CD4-positive, alpha-beta T cell treated with Interferon gamma for 1 hour (primary cell): ENCODE measurements at places on chromosomes 13 and 19.

DNA sequence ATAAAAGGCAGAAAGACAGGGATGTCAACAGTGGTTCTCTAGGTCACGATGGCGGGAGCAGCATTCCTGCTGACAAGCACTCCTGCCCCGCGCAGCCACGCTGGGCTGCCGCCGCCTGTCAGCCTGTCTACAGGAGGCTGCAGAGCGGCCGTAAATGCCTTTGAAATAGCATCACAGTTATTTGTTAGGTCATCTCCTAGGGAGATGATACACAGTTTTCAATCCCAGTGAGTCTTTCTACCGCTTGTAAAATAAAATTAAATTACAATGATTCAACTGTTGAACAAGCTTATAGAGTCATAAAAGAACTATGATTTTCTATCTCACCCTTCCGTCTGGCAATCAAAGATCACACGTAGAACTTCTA, 7.3 kb upstream of the SLC7A9 start:
- no peak for DNase-seq

DNA sequence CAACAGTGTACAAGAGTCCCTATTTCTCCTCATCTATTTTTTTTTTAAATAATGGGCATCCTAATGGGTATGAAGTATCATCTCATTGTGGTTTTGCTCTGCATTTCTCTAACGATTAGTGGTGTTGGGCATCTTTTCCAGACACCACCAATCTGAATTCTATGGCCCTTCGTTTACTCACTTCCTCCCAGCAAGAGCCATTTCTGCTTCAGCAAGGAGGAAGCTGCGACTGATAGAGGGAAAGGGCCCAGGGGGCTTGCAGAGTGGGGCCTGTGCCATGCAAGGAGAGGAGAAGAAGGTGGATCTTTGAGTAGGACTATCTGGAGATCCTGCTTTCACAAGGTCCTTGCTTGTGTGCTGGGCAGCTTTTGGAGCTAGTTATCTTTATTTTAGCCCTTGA, 58.0 kb downstream of the USPL1 start:
- DNase-seq: no peak

- DNase-seq: peak; percentile 85
These were observed at the start of gene WIZ for GRCh38 chr19:15449620-15450527. TSS of gene WIZ (minus strand) at chr19:15449956. CDS start at chr19:15448307, 1,649 bp downstream.

GRCh38 chr19:29504454-29504853, 21.3 kb upstream of the VSTM2B start:
- no peak for DNase-seq

GRCh38 chr13:108146642-108147041, 68.7 kb downstream of the LIG4 start:
- no peak for DNase-seq

DNA sequence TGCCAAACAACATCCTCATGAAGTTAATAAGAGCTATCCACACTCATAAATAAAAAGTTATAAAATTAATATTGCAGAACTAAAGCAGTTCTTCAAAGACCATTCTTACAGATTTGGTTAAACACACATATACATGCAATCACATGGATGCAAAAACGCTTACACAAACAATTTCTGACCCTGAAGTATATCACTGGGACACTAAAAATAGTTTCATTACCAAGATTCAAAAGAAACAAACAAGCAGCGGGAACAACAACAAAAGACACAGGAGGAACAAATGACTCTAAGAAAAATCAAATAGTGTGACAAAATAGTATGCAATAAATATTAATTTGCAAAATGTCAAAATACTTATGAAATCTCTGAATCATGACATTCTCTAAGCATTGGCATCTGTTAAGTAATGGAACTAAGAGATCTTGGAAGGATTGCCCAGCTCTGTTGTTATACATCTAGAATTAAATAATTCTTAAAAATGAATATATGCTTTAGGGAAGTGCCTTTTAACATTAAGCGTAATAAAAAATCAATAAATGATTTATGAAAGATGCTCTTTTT, 132.2 kb downstream of the PCDH9 start:
- DNase-seq: no peak

GRCh38 chr19:49205114-49205513, 47.5 kb downstream of the TRPM4 start:
- DNase-seq: no peak

DNA sequence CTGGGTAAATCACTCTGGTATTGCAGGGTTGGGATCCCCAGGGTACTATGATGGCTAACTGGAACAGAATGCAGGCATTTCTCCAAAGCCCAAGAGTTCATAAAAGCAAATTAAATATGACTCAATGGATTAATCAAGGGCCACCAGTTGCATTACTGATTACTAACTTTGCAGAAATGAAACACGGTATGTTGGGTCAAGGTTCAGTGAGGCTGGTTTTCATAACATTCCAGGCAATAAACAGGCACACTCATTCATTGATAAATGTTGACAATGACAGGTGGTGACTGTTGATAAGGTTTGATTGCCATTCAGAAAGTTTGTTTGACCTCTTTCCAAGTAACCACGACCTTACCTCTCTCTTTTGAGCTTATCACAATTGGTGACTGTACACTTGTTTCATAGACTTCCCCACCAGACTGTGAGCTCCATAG, 506 bp upstream of the AP1M1 start:
- no peak for DNase-seq
